ENCODE measurements at places on chromosomes 1 and 21. TPM values are rescaled to one million over a fixed set of nuclear protein-coding genes. Genes with fewer than 3 reads are reported as not detected.

DNA sequence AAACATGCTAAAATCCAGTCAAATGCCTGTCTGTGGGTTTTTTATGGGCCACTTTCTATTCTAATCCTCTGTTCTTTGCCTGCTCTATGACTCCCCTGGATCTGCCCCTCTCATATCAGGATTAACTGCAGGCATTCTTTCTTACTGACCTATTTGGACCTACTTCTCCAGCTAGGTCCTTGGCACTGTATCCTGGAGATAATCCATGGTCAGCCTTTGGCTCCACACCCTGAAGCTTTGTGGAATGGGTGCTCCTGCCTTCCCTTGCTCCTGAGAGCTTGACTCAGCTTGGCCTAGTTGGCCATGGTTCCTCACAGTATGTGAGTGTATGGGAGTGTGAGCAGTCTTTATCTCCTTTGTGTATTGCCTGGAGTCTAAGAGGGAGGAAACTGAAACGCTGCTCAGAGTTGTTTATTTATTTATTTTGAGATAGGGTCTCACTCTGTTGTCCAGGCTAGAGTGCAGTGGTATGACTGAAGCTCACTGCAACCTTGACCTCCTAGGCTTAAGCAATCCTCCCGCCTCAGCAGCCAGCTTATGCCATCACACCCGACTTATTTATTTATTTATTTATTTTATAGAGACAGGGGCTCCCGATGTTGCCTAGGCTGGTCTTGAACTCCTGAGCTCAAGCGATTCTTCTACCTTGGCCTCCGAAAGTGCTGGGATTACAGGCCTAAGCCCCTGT, 28.7 kb upstream of the CDC14A start:
- no peak for DNase-seq

- DNase-seq = no peak
Measured at GRCh38 chr1:26288311-26288941, 8.5 kb downstream of the SH3BGRL3 start.

DNA sequence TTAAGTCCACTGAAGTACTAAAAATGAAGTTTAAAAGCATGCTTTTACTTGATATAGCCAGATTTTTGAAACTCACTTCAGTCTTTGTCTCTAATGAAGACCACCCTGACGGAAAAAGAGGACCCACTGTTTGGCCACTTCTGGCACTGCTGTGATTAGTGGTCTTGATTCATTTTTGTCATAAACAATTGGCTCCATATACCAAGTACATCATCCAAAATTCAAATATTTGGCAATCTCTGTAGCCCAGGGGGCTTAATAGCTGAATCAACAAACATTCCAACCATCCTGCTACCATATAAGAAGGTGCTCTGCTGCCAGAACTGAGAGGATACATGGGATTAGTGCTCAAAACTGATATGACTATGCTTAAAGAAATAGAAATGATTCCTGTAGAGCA, 156.0 kb downstream of the COL24A1 start:
- no peak for DNase-seq

ZBTB17 gene
- total RNA-seq = 32.2 TPM

PYGO2 gene
- 33.4 TPM for total RNA-seq

FCER1G gene
- 0.70 TPM for total RNA-seq

DNA sequence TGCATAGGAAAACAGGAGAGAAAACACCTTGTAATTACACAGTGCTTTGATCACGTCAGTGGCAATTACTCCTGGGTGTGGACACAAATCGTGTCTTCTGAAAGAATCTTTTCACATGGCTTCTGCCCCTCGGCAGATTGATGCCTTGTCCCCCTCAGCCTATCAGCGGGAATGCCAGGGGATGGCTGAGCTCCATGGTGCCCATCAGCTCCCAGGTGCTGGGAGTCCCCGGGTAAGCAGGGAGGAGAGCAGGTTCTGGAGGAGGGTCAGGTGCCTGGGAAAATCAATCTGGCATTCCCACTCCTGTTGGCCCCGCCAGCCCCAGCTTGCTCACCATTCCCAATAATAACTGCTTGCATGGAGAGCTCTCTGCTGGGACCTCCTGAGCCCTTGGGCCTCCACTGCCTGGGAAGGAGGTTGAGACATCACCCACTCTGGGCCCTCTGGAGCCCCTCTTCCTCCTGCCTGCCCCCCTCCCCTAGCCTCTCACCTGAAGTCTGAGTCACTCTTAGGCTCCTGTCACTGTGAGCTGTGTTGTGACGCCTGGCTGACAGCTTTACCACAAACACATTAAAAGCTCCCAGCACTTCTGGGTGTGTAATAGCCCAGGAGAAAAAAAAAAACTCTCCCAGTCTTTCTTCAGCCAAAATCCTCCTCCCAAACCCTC, 4.9 kb downstream of the CAMK2N1 start:
- no peak for DNase-seq

LORICRIN gene
- not detected for total RNA-seq

ADCY10 gene
- total RNA-seq = 0.13 TPM

- no peak for DNase-seq
Measured at GRCh38 chr1:200866521-200866920, 6.3 kb upstream of the GPR25 start.

DNA sequence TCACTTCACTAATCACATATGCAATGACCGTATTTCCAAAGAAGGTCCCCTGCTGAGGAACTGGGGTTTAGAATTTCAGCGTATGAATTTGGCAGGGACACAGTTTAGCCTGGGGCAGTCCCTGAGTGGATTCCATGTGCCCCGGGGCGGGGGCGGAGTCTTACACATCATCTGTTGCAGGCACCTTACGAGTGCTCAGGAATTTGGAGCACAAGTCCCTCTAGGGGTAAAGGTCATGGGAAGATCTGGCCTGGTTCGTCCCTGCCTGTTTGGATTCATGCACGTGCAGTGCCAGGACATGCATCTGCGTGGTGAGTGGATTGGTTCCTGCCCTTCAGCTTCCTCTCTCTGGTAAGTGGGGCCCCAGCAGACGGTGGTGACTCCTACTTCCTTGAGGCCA, 208.3 kb upstream of the C1orf174 start:
- no peak for DNase-seq

ZBTB8A gene
- total RNA-seq = 26.2 TPM

DNA sequence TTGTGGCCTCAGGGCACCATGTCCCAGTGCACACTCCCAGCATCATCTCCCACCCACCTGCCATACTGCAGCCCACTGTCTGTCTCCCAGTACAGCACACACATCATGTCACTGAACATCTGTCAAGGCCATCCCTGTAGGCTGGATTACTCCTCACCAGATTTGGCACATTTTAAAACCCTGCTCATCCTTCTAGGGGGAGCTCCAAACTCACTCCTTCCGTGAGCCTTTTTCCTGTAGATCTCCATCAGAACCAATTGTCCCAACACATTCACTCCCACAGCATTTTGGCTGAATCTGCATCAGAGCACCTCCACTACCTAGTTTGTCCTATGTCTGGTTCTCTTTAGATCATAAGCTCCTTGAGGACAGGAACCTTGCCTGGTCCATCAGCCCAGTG, 58.6 kb upstream of the GRIK3 start:
- DNase-seq = no peak

DNA sequence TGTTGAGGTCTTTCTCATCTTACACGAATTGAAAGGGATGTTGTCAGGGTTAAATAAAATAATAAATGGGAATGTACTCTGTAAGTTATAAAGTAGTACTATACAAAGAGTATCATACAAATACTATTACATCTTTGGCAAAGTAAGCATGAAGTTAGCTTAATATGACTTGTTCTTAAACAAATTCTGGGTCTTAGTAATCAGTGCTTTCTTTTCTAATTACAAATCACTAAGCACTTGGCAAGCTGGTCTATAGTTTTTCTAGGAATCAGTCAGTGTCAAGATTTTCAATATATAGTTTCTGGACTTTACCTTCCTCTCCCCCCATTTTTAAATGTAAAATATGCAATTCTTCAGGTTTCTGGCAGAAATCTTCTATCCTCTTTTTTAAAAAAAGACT, 6.9 kb downstream of the LYST start:
- no peak for DNase-seq

IQCC gene
- 6.3 TPM for total RNA-seq

DNA sequence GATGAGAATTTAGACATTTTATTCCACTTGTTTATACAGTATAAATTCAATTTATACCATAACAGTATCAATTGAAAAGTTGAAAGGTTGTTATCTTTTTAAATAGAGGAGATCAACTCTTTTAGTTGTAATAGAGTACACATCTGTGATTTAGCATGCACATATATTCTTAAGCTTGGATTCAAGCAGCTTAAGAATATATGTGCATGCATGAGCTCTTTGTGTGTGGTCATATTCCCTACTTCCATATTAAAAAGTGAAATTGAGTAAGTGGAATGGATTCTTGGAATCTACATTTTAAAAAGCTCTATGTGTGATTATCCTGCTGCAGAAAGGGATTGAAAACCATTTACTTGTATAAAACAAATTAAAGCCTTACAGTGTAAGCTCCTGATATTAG, 71.9 kb downstream of the SYCP1 start:
- no peak for DNase-seq

RGL1 gene
- total RNA-seq = 0.32 TPM

GRCh38 chr1:206495493-206496046, 11.8 kb upstream of the RASSF5 start:
- no peak for DNase-seq

UBL4B gene
- not detected for total RNA-seq

- no peak for DNase-seq
Measured at GRCh38 chr1:94142022-94142421, 21.1 kb upstream of the ABCA4 start.

DNA sequence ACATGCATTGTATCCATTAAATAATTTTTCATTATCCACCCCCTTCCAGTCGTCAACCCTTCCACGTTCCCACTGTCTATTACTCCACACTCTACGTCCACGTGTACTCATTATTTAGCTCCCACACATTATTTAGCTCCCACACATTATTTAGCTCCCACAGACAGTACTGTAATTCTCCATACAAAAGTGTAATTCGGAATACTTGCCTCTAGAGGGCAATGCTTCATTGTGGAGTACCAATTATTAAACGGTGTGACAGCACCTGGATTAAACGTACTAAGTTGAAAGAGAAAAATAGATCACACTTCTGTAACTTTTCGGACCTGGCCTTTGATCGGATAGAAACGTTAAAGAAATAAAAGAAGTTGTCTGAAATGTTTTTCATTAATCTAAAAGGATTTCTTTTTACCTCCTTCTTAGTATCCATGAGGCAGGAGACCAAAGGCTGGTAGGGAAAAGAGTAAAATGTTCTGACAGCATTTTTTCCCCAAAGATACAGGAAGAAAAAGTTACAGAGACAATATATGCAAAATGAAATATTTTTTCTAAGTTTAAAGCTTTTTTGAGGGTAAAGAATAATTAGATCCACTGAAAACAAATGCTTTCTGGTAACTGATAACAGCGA, 99.2 kb downstream of the LHX8 start:
- no peak for DNase-seq

DNA sequence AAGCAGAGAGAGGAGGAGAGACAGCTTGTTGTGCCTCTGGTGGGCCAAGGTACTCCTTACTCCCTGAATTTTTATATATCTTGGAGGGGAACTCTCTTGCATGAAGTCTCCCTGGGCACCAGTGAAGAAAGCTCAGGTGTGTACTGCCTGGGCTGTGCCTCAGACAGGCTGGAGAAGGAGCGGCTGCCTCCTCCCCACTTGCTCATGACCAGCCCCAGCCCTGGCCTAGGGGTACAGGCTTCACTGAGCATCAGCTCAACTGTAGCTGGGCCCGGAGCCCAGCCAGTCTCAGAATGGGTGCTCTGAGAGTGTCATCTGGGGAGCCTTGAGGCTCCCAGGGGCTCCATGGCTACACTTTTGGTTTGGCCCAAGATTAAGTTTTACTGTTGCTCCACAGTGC, 44.8 kb upstream of the TENT5C start:
- DNase-seq = no peak

GRCh38 chr21:28872218-28872617, 120.5 kb downstream of the LTN1 start:
- no peak for DNase-seq

DNA sequence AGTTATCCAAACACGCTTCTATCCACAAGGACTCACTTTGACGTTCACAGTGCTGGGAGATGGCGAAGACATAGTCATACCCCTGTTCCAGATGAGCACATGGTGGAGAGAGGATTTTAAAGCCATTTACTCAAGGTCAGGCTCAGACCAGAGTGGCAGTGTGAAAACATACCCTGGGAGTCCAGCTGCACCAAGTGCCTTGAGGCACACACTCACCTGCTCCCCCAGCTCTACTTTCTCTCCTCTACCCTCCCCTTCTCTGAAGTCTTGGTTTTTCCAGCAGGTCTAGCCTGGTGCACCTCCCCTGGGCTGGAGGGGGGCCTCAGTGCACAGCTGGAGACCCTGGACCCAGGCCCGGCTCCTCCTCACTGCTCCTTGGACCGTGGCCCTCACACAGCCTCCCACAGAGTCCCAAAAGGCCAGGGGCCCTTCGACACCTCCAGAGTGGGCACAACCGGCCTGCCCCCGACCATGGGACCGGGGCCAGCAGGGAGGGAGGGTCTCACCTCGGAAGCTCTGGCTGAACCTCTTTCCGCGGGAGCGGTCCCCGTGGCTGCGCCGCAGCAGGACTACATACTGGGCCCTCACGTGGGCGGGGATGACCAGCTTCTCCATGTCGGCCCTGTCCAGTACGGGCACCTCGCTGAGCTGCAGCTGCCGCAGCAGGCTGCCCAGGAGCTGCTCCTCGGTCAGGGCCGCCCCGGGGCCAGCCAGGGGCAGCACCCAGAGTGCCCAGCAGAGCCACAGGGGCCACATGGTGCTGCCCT, 452 bp downstream of the LEFTY2 start:
- DNase-seq = peak; percentile 69

- no peak for DNase-seq
Measured at GRCh38 chr1:61092642-61093041, 10.3 kb downstream of the NFIA start.

HHIPL2 gene
- 1.6 TPM for total RNA-seq

FCRL1 gene
- total RNA-seq = not detected

AMY2B gene
- total RNA-seq = 1.6 TPM

CNIH3 gene
- total RNA-seq = 7.0 TPM

- DNase-seq = no peak
Measured at GRCh38 chr1:92916899-92917298, 44.4 kb downstream of the DIPK1A start.

ELAVL4 gene
- 4.0 TPM for total RNA-seq

HCN3 gene
- total RNA-seq = 9.8 TPM

LDLRAD2 gene
- total RNA-seq = 0.84 TPM

DNA sequence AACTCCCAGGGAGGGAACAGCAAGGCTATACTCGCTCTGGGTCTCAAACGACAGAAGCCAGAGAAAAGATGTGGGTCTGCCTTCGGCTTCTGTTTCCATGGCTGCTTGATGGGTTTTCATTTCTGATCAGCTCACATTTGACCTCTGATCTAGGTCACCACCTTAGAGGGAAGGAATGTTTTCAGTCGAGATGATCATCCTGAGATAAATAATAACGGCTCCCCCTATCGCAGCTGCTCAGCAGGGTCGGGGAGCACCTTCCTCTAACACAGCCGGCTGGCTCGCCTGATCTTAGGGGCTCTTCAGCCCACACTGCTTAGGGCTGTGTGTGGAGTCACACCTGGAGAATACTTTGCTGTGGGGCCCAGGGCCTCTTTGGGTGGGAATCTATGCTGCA, 53.1 kb upstream of the ZNF648 start:
- no peak for DNase-seq

GRCh38 chr1:82604524-82604923, 803.8 kb downstream of the ADGRL2 start:
- peak; percentile 74 for DNase-seq
